AG09309 (cell line): ENCODE measurements at places on chromosomes 2 and 18.

- DNase-seq = no peak
These were observed 31.8 kb upstream of the NTSR2 start for GRCh38 chr2:11701751-11702301.

DNA sequence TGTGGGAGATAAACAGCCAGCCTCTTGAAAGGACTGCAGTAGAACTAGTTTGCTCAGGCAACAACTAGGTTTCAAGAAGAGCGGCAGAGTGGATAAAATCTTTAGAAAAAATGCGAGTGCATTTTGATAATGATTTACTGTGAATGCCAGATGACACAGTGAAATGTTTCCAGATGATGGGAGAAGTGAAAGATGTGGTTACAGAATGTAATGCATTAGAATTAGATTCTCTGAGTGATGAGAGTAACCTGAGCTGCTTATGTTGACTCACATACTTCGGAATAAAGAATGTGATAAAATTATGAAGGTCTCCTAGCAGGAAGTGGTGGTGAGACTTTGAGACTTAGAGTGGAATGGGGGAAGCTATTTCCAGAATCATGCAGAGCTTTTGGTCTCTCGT is 184.3 kb downstream of the GULP1 start:
- no peak for DNase-seq

DNA sequence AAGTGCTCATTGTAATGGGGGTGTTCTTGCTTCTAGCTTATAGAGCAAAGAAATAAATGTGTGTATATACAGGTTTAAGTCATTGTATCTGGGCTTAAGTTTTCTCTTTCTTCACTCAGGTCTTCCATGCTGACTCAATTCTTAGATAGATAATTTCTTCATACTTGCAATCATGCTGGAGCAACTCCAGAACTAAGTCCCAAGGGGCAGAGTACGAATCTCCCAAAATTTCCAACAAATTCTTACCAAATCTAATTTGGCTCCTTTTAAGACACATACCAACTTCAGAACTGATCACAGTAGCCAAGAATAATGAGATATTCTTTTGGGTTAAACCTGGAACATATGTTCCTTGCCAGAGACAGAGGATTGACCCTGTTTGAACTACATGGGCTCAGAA is 4.3 kb upstream of the SPAG16 start:
- DNase-seq = peak; percentile 38

DNA sequence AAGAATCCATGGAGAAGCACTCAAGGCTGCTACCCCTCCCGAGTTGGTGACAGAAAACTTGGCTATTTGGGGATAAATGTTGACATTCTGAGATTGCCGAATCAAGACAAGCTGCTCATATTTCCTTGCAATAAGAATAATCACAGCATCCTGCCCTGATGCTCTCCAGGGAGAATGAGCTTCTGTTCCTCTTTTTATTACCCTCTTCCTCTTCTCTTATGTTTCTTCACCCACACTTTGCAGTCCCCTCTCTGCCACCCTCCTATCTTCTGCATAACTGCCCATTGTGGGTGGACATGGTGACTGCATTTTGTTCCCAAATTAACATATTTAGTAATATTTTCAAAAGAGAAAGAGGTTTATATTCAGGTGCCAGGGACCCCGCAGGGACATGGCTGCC is 11.9 kb upstream of the MSGN1 start:
- DNase-seq = no peak

DNA sequence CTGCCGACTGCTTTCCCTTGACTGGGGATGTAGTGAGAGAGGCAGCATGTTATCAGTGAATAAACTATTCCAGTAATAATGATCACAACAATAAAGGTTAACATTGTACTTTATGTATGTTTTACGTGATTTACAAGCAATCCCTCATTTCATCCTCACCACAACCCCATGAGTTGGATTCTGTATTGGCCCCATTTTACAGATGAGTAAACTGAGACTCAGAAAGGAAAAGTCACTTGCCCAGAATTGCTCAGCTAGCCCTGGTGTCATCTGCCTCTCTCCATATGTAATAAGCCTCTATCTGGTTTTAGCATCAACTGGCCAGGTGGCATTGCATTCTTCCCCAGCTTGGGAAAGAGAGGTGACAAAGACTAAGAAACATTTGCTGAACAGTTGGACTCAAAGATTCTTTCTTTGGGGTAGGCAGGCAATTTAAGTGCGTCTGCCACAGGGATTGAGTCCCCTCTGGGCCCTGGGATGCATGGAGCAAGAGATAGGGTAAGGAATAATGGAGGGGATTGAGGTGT is 2.2 kb downstream of the CXCR2 start:
- no peak for DNase-seq

GRCh38 chr2:64402876-64403275 is 51.1 kb upstream of the LGALSL start:
- DNase-seq = no peak

- DNase-seq = no peak
These were observed 26.6 kb downstream of the BIN1 start for GRCh38 chr2:127080226-127080937.

GRCh38 chr18:31419457-31419932 is 28.0 kb upstream of the DSG3 start:
- no peak for DNase-seq

DNA sequence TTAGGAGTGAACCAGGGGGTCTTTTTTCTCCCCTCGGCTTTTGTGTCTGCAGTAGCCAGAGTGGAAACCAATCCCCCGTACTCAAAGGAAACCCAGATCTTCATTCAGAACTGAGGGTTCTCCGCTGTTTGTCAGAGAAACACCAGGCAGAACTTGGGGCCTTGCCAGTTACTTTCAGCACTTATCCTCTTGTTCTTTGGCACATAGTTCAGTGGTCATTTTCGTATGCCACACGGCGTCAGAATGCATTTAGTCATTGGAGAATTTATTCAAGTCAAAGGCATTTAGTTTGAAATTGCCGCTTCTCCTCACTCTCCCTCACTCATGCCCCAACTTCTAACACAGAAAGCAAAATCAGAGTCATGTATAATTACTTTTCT is 102.9 kb downstream of the CABLES1 start:
- DNase-seq = no peak

- DNase-seq = no peak
These were observed 43.4 kb downstream of the ZNF516 start for GRCh38 chr18:76451396-76452331.

- DNase-seq = no peak
These were observed 3.5 kb downstream of the DQX1 start for GRCh38 chr2:74522516-74522915.

GRCh38 chr2:226911932-226912331 is 76.1 kb downstream of the RHBDD1 start:
- peak; percentile 61 for DNase-seq

- DNase-seq = no peak
These were observed 1.4 kb upstream of the DOK6 start for GRCh38 chr18:69399253-69399652.

GRCh38 chr2:197269815-197270214 is 40.8 kb downstream of the ANKRD44 start:
- no peak for DNase-seq

DNA sequence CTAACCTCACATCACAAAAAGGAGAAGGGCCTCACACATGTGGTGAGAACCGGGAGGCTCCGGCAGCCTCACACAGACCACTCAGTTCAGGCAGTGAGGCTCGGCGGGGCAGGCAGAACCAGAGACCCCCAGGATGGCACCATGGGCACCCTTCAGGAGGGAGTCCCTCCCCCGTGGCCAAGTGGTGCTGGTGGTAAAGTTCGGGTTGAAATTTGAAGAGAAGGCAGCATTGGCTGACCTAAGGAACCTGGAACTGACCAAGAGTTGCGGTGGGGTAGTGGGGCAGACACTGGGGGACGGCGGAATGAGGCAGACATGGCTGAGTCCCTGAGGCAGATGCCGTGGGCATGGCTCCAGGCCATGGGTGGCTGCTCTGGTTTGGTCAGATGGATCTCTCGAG is 239.3 kb upstream of the MYT1L start:
- DNase-seq = no peak

DNA sequence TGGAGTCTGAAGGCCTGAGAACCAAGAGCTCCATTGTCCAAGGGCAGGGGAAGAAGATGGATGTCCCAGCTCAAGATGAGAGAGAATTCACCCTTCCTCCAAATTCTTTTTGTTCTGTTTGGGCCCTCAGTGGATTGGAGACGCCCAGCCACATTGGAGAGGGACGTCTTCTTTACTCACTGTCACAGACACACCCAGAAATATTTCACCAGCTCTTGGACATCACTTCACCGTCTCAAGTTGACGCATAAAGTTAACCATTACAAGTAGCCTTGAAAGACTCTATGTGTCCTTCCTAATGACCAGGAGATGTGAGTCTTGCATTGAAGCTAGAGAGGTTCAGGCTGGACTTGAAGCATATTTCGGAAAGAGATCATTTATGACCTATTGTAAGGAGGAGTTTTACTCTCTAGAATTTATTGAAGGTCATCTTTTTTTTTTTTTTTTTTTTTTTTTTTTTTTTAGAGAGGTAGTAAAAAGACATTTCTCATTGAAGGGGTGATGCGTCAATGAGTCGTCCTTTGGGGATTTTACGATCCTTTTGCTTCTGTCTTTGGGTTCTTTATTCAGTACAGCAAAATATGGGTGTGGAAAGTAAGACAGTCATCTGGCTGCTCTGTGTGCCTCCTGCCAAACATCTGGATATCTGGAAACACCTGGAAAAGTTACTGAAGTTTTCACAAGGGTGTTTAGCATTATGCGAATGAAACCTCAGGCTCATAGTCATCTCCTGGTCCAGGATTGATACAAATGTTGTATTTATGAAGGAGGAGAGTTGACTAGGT is 118.1 kb downstream of the PRPF40A start:
- no peak for DNase-seq

- no peak for DNase-seq
These were observed 57.8 kb upstream of the RGPD5 start for GRCh38 chr2:109736177-109736827.

GRCh38 chr2:233349005-233349998 is 5.0 kb upstream of the DGKD start:
- no peak for DNase-seq

DNA sequence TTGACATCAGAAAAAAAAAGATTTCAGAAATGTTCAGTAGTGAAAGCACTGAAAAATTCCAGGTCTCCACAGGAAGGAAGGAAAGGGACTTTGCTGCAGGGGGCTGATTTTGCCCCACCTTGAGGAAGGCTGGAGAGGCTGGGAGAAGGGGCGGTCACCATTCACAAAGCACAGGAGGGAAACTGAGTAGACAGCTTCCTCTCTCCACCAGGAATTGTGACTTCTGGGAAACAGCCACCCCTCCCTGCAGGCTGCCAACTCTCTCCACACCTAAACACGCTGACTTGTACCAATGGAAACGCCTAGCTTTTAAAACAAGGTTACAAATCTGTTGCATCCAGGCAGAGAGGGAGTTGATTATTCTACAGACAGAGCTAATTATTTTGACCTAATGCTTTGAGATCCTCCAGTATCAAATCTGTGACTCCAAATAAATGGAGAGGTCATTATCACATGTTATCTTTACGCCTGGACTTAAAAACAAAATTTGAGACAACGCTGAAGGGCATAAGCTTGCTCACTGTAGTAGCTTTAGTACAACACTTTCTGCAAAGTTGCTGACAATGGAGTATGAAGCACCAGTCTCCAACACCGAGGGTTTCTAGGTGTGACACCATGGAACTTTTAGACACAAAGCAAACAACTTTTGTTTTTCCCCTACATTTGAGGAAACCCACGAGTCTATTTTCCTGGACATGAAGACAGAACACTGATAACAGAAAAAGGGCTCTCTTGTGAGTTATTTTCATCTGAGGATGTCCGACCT is 42.7 kb downstream of the EPHA4 start:
- DNase-seq = no peak

- no peak for DNase-seq
These were observed 2.2 kb upstream of the DSC2 start for GRCh38 chr18:31104444-31104843.

DNA sequence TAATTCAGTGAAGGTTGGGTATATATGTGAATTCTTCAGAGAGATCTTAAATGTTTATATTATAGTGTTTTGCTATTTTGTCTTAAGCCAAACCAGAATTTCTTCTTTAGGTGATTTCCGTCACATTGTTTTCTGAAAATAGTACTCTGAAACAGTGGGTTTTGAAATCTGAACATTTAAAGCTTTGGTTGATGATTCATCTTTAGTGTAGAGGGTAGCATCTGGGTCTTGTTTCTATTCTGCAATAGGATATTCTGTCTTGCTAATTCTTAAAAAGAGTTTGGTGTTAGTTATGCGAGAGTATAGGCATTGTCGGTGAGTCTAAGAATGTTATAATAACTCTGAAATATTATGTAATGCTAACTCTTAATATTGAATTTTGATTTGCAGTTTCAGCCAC is 69.6 kb upstream of the FAM237A start:
- DNase-seq = no peak

- no peak for DNase-seq
These were observed 89.1 kb upstream of the MBOAT2 start for GRCh38 chr2:9092383-9093282.
